ENCODE measurements at places on chromosomes 3 and 15.
A peak's percentile ranks its signal among the peaks of the same experiment; 100 is the strongest.

- DNase-seq = peak; percentile 54
Measured at GRCh38 chr15:101128221-101129015, 123.4 kb downstream of the CHSY1 start.

- no peak for DNase-seq
Measured at GRCh38 chr3:291028-291427, 94.5 kb downstream of the CHL1 start.

DNA sequence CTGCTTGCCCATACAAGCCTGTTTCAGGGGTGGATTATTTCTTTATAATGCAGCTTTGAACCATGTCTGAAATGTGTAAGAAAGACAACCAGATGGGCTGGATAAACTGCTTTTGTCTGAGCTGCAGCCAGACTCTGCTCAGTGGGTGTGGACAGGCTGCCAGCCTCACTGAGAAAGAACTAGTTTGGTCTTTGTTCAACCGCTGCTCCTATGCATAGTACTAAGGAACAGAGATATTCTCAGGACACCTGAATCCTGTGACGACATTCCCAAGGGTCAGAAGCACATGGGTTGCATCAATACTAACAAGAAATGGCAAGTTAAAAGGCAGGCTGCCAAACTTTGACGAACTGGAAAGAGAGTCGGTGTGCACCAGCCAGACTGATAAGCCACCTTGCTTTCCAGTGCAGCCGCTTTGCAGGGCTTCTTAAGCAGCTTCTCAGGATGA lies 57.2 kb downstream of the PLD1 start:
- no peak for DNase-seq

GRCh38 chr3:196440696-196441095 lies 8.5 kb upstream of the UBXN7 start:
- no peak for DNase-seq
